ENCODE measurements at places on chromosomes 2 and 18.

GRCh38 chr2:237480988-237481525, 6.0 kb upstream of the MLPH start:
- no peak for DNase-seq

DNA sequence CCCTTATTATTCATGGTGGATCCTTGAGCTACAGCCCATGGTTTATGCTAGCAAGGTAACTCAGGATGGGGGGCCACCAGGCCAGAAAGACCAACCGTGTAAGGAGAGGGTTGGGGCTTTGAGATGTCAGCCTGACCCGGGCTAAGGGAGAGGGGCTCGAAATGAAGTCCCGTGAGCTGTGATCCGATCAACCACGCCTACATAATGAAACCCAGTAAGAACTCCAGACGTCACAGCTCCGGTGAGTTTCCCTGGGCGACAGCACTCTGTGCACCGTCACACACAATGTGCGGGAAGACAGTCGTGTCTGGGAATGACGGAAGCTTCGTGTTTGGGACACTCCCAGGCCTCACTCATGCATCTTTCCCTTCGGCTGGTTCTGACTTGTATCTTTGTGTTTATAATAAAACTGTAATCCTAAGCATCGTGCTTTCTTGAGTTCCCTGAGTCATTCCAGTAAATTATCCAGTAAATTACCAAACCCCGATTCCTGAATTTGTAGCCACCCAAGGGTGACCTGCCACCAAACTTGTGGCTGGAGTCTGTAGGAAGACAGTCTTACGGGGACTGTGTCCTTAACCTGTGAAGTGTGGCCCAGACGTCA, 44.2 kb downstream of the CYP27C1 start:
- no peak for DNase-seq

- DNase-seq: no peak
Measured at GRCh38 chr2:134375935-134376334, 122.1 kb downstream of the MGAT5 start.

- DNase-seq: peak; percentile 77
Measured at GRCh38 chr2:38057651-38058410, 18.1 kb downstream of the CYP1B1 start.

GRCh38 chr18:13218368-13218991, at the start of gene LDLRAD4:
TSS of gene LDLRAD4 (plus strand) at chr18:13218760.
- DNase-seq: no peak

- DNase-seq: no peak
Measured at GRCh38 chr2:6287406-6287805, 578.3 kb downstream of the CMPK2 start.

GRCh38 chr2:168514692-168515091, 58.6 kb downstream of the CERS6 start:
- DNase-seq: no peak

- no peak for DNase-seq
Measured at GRCh38 chr18:57782049-57782448, 21.1 kb downstream of the ATP8B1 start.

DNA sequence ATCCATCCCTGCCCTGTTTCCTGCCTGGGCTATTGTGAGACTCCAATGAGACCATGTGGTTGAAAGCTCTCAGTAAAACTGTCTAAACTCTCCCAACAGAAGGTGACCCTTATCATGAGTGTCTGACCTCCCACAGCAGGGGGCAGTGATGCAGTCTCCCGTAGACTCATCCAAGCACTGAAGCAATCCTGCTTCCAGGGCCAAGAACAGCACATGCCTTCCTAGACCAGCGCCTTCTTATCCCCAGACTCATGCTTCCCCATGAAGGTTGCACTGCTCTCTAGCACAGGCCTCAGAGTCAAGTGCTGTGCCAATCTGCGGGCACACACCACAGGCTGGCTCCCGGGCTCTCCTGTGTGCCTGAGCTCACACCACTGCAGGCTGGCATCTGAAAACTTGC, 112.3 kb downstream of the TNS1 start:
- no peak for DNase-seq

DNA sequence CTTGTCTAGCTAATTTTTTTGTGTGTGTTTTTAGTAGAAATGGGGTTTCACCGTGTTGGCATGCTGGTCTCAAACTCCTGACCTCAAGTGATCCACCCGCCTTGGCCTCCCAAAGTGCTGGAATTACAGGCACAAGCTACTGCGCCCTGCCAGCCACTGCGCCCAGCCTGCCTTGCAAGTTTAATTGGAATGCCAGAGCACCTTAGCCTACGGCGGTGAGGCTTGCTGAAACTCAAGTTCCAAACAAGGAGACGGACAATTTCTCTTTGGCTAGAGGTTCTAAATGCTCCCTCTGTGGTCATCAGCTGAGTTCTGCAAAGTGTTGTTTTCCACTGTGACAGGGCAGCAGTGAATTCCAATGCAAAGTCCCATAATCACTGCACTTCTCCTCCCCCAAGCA, 583.4 kb downstream of the KCNJ3 start:
- DNase-seq: no peak

DNA sequence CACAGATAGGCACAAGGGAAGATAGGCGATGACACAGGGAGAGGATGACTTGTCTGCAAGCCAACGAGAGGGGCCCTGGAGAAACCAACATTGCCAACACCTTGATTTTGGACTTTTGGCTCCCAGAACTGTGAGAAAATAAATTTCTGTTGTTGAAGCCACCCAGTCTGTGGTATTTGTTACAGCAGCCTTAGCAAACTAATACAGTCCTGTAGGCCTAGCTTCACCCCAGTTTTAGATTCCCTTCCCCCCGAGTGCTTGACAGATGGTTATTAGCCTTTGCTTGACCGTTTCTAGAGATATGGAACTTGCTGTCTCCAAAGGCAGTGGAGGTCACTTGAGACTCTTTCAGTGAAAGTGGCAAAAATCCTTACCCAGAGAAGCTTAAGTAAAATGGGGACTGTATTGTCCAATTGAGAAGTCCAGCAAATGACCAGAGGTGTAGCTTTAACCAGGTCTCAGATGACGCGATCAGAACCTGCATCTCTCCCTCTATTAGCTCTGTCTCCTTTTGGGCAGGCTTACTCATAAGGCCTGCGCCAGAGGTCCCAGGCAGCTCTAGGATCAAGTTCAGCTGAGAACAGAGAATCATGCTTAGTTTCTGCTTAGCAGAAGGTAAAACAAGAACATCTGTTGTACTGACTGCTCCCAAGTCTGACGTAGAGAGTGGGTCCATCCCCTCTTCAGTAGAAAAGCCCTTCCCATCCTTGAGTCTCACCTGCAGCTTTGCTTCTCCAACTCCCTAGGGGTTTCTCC, 50.4 kb downstream of the MFSD6 start:
- no peak for DNase-seq

GRCh38 chr2:55003706-55004639, 46.3 kb downstream of the RTN4 start:
- no peak for DNase-seq

DNA sequence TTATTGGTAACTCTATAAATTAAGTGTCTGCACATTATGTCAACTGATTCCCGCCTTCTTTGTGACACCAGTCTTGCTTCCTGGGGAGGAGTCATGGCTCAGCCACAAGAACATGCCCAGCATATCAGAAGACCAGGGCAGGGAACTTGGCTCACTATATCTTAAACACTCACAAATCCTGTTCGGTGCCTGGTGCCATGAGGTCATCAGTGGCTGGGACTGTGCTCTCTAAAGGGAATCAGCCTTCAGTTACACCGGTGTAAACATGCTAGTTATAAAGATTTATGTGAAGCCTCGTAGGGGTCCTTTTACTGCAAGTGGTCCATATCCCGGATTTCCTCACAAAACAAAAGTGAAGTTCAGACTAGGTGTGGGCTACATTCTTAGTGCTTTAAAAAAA, 73.1 kb upstream of the ZNF521 start:
- no peak for DNase-seq

- no peak for DNase-seq
Measured at GRCh38 chr2:208252716-208253492, 2.0 kb downstream of the IDH1 start.

- no peak for DNase-seq
Measured at GRCh38 chr2:174282441-174282840, 34.1 kb upstream of the OLA1 start.

GRCh38 chr2:121078899-121079298, 206.1 kb downstream of the TFCP2L1 start:
- DNase-seq: no peak

DNA sequence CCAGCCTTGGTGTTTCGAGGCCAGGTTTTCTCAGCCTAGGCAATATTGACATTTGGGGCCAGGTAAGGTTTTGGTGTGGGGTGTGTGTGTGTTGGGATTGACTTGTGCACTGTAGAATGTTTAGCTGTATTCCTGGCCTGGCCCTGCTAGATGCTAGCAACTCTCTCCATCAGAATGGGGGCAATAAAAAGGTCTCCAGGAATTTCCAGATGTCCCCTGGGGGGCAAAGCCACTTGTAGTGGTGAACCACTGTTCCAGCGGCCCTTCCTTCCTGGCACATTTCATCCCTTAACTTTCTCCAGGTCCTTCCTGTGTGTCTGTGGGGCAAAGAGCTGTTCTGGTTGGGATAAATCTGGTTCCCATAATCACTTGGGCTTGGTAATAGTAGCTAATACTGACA, 12.0 kb downstream of the LIPG start:
- no peak for DNase-seq

DNA sequence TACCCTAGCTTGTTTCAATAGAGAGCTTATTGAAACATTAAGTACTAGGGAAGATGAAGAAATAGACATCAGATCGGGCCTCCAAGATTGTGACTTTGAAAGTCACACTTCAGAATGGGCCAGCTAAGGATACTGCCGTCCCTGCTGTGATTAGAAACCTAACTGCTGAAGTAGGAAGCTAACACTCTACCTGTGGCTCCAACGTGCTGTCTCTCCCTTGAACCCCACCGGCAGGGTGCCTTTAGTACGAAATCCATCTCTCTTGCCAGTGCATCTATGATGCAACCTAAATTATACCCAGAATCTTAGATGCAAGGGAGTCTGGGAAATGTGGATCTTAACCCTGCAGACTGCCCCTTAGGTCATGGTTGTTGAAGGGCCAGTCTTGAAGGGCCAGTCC, 78.6 kb downstream of the OXER1 start:
- no peak for DNase-seq

DNA sequence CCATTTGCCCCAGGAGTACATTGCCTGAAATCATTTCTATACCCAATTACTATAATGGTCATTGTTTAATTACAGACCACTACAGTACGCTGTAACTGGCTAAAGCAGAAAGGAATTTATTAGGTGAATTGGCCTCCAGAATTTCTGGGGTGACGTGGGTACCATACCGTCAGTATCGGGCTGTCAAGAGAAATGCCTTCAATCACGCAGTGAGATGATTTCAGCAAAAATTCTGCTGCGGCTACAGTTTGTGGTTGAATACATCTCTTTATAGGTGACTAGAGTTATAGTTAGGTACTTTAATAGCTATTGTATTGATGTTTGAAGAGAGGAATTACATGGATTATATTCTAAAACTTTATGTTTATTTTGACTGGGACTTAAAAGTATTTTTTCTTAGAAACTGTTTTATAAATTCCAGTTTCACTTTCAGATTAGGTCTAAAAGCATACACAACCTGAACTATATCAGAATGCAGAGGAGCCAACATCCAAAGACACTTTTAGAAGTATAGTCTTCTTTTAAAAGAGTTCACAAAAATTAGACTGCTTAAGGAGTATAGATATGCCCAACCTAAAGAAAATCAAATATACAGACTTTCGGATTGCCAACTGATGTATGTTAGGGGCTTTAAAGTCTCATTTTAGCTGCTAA, 128.4 kb downstream of the TTC27 start:
- DNase-seq: no peak

- no peak for DNase-seq
Measured at GRCh38 chr2:72824224-72824842, 1.5 kb downstream of the EXOC6B start.

- no peak for DNase-seq
Measured at GRCh38 chr2:157868993-157869392, 7.1 kb downstream of the ACVR1 start.

DNA sequence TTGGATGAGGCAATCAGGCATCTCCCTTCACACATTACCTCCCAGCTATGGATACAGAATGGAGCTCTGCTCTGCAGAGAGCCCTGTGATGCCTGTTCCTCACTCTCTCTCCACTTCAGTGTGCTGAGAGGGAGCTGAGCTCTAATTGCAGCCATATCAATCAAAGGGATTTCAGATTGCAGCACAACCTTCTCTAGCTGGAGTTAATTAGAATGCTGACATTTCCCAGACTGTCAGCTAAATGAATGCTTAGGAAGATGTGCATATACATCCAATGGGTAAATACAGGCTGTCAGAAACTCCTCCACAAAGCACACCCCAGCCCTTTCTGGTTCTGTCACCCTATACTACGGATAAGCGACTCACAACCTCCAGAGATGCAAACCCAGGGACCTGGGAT, 402.6 kb downstream of the EIPR1 start:
- DNase-seq: no peak

DNA sequence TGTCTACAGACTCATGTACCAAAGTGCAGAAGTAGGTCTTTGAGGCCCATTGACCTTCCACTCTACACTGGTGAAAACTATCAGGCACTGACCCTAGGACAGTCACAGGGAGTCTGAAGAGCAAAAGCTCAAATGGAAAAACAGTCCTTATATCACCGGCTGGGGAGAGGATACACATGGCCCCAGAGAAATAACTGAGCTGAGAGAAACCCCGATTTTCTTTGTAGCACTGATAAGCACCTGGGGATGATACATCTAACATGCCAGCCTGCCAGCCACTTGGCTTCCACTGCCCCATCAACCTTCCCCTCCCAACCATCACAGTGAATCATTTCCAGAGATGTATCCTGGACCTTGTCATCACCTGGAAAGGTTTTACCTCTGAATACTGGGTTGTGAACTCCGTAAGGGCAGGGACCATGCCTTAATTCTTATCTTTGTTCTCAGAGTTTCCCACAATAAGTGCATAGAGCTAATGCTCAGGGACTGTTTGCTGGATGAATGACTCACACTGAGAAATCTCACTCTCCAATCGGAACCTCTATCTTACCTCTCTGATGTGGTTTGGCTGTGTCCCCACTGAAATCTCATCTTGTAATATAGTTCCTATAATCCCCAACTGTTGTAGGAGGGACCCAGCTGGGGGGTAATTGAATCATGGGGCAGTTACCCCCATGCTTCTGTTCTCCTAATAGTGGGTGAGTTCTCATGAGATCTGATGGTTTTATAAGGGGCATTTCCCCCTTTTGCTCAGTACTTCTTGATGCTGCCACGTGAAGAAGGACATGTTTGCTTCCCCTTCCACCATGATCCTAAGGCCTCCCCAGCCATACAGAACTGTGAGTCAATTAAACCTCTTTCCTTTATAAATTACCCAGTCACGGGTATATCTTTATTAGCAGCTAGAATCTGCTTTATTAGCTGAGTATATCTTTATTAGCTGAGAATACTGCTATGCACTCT, 37.1 kb downstream of the EVA1A start:
- DNase-seq: no peak

- DNase-seq: no peak
Measured at GRCh38 chr2:120376101-120376500, 30.2 kb downstream of the INHBB start.

- no peak for DNase-seq
Measured at GRCh38 chr2:197069958-197070357, 143.5 kb upstream of the PGAP1 start.

DNA sequence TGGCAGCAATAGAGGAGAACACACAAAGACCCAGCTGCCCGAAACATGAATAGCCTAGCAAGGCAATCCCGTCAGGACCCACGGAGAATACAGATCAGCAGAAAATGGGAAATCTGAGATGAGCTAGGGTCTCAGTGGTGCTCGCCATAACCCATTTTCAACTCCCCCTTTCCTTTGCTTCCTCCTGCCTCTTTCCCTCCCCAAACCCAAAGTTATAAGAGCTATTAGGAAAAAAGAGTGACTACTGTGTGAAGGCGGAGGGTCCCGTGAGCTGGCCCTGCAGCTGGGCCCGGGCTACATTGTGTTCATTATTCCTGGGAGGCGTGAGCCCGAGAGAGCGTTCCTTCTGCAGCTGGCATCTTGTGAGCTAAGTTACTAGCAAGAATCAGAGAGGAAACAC, 118.4 kb downstream of the PID1 start:
- no peak for DNase-seq

Data from epithelial cell of proximal tubule (primary cell).